Transverse colon (tissue), 4 donors: ENCODE measurements at places on chromosomes 12 and 14. TPM values are rescaled to one million over a fixed set of nuclear protein-coding genes. Genes with fewer than 3 reads are reported as not detected.
A peak's percentile ranks its signal among the peaks of the same experiment; 100 is the strongest.

PGF gene
- total RNA-seq: not detected

TPI1 gene
- 419 TPM for total RNA-seq

- H3K27ac ChIP-seq: peak overlapping the region; percentile 7
- H3K36me3 ChIP-seq: no peaks in the 10 kb centered on the region
- no peaks in the 10 kb centered on the region for H3K4me1 ChIP-seq
- no peaks in the 10 kb centered on the region for H3K27me3 ChIP-seq
- DNase-seq: no peak
- no peak overlapping the region for H3K4me3 ChIP-seq
These were observed 81.2 kb downstream of the CCDC60 start for GRCh38 chr12:119415714-119416113.

- no peak for DNase-seq
- no peaks in the 10 kb centered on the region for H3K36me3 ChIP-seq
- no peaks in the 10 kb centered on the region for H3K4me1 ChIP-seq
- no peak overlapping the region for H3K27ac ChIP-seq
- H3K27me3 ChIP-seq: no peaks in the 10 kb centered on the region
These were observed 24.2 kb downstream of the PARPBP start for GRCh38 chr12:102144221-102144620.

DNA sequence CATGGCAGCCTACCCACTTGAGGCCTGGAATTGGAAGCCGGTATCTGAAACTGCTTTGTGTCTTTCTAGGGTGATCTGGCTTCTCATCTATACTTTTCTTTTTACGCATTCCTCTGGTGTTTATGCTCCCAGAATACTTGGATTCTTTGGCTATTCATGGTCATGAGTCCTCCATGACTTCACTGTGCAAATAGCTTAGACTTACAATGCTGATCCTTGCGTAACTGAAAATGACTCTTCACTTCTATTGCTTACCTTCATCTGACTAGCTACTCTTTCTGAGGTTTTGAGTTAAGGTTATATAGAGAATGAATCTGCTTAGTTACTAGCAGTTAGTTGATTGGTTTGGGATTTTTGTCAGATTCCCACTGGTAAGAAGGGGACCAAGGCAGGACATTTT, 121.7 kb upstream of the NOVA1 start:
- no peak for DNase-seq
- no peaks in the 10 kb centered on the region for H3K4me1 ChIP-seq
- no peak overlapping the region for H3K27ac ChIP-seq
- no peak overlapping the region for H3K4me3 ChIP-seq
- H3K27me3 ChIP-seq: no peaks in the 10 kb centered on the region

- peak overlapping the region; percentile 74 for H3K27ac ChIP-seq
- H3K4me3 ChIP-seq: no peak overlapping the region
- H3K36me3 ChIP-seq: no peaks in the 10 kb centered on the region
- H3K4me1 ChIP-seq: peaks cover 28% of the 10 kb centered on the region
These were observed 82.8 kb downstream of the BTG1 start for GRCh38 chr12:92062539-92063493.

- no peaks in the 10 kb centered on the region for H3K27me3 ChIP-seq
- DNase-seq: no peak
- no peaks in the 10 kb centered on the region for H3K4me1 ChIP-seq
- H3K36me3 ChIP-seq: no peaks in the 10 kb centered on the region
These were observed 232.6 kb downstream of the FLRT2 start for GRCh38 chr14:85762526-85762925.

GRCh38 chr12:127044836-127045235, 1222.1 kb upstream of the TMEM132C start:
- H3K36me3 ChIP-seq: no peaks in the 10 kb centered on the region
- H3K4me1 ChIP-seq: no peaks in the 10 kb centered on the region
- H3K4me3 ChIP-seq: no peak overlapping the region
- no peaks in the 10 kb centered on the region for H3K27me3 ChIP-seq

- no peaks in the 10 kb centered on the region for H3K36me3 ChIP-seq
- peaks cover 46% of the 10 kb centered on the region for H3K27me3 ChIP-seq
- H3K27ac ChIP-seq: no peak overlapping the region
- H3K4me1 ChIP-seq: no peaks in the 10 kb centered on the region
- no peak overlapping the region for H3K4me3 ChIP-seq
These were observed 5.4 kb downstream of the C1QL4 start for GRCh38 chr12:49331380-49332222.

CTSG gene
- 0.82 TPM for total RNA-seq

DNA sequence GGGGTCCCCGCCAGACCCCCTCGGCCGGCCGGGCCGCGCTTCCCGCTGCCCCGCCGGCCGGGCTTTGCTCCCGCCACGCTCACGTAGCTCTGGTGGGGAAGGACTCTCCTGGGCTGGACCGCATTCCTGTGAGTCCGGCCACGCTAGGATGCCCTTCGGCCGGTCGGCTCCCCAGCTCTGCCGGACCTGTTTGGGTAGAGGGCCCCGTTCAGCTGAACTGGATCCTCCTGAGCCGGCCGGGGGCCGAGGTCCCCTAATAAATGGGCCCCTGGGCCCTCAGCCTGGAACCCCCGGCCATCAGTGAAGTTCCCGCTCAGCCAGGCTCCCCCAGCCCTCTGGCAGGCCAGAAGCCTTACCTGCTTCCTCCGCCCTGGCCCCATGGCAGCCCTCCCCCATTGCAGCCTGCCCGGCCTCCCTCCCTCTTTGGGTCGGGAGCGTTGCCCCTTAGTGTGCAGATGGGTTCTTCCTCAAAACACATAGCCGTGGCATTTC, 593 bp downstream of the UNC119B start:
- peak; percentile 42 for DNase-seq
- H3K27ac ChIP-seq: peak overlapping the region; percentile 92
- no peaks in the 10 kb centered on the region for H3K36me3 ChIP-seq
- peak overlapping the region; percentile 97 for H3K4me3 ChIP-seq

GRCh38 chr14:54300881-54301280, 95.9 kb upstream of the CDKN3 start:
- no peak for DNase-seq
- no peaks in the 10 kb centered on the region for H3K4me1 ChIP-seq
- H3K27me3 ChIP-seq: no peaks in the 10 kb centered on the region
